H9 (cell line): ENCODE measurements at places on chromosomes 16 and 17. TPM values are rescaled to one million over a fixed set of nuclear protein-coding genes. Genes with fewer than 3 reads are reported as not detected.

- DNase-seq = no peak
Measured at GRCh38 chr17:57485916-57486881, 229.9 kb downstream of the MSI2 start.

GALR2 gene
- 0.79 and 0.81 TPM in 2 replicates for total RNA-seq

GRCh38 chr16:53605831-53606400, 97.7 kb downstream of the RPGRIP1L start:
- DNase-seq = no peak

CDC6 gene
- 131 and 141 TPM in 2 replicates for total RNA-seq

DNA sequence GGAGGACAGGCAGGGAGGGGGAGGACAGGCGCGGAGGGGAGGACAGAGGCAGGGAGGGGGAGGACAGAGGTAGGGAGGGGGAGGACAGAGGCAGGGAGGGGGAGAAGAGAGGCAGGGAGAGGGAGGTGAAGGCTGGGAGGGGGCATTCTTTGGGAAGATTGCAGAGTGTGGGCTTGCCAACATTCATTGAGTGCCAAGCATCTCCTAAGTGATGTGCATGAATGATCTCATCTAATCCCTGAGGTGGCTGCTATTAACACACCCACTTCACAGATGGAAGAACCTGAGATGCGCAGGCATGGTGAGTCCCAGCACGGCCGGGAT, 58.3 kb downstream of the NT5M start:
- no peak for DNase-seq

ASPSCR1 gene
- 50.9 and 53.1 TPM in 2 replicates for total RNA-seq

GRCh38 chr17:76716146-76716838, 5.5 kb upstream of the MXRA7 start:
- DNase-seq = no peak

- no peak for DNase-seq
Measured at GRCh38 chr17:77359236-77359635, 218.5 kb downstream of the SEC14L1 start.

DNA sequence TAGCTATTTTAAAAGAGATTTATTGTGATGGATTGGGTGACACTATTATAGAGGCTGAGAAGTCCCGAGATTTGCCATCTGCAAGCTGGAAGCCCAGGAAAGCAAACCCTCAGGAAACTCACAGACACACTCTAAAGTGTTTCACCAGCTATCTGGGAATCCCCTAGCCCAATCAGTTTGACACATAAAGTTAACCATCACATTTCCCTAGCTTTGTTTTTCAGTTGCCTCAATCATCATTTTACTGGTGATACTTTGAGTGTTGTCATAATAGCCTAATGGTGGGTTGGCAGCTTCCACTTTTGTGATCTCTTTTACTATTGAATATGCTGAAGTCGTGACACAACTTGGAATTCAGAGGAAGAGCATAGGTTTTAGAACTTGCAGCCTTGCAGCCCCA, 1.8 kb downstream of the SGF29 start:
- no peak for DNase-seq

GRCh38 chr17:57255776-57256681, at the start of gene MSI2:
MSI2 (plus strand) TSS chr17:57256523; CDS start chr17:57256743, 220 bp downstream.
- peak; percentile 87 for DNase-seq

DNA sequence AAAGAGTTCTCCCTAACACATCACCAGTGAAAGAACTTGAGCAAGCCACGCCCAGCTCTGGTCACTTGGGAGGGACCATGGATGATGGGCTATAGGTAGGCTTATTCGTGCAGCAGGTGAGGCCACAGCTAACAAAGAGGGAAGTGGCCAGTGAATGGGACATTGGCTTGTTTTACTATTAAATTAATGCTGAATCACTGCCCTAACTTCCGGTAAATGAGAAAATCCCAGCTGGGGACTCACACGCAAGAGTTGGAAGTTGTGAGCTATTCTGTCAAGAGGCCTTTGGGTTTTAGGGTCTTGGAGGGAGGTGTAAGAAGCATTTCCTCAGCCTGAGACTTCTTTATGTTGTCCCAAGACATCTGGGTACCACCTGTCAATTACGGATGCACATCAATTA, 315.3 kb downstream of the XYLT1 start:
- no peak for DNase-seq

- no peak for DNase-seq
Measured at GRCh38 chr17:63514974-63515373, 8.2 kb upstream of the KCNH6 start.

NXPH3 gene
- total RNA-seq = 1.3 and 1.7 TPM in 2 replicates

CORO6 gene
- total RNA-seq = 2.3 and 2.6 TPM in 2 replicates

DNA sequence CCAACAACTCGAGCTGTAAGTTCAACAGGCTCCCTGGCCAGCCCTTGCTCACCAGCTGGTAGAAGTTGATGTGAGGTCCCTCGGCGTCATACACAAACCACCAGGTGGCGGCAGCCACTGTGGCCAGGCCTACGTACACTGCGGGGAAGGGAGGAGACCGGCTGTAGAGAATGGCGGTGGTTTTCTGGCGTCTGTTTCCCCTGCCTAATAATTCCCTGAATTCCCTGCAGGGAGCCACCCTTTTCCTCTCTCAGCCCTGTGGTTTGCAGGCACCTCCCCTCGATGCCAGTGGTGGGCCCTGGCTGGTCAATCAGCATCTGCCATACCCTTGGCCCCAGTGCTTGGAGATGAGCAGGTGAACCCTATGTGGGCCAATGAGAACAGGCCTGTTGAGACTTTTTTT, 18.9 kb upstream of the P2RX1 start:
- peak; percentile 96 for DNase-seq

DNA sequence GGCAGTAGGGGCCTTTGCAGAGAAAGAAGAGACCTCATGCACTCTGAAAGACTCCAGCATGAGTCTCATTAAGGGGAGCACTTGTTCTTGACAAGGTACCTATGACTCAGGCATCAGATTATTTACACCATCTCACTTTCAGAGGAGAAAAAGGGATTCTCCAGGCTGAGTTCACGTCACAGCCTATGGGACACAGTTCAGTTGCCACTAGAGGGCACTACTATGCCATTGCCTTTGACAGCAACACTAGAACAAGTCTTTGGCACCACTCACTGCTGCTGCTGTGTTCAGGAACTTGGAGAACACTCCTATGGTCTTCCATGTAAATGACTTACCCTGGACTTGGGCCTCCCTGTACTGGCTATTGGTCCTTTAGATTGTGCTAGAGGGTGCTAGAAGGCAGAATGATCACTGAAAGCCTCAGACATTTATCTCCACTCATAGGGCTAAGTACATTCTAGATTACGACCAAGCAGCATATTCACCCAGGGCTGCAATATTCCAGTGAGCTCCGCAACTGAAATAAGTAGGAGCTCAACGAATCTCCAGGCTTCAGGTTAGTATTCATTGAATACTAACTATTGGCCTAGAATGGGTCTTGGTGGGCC, 225.1 kb upstream of the CA10 start:
- peak; percentile 89 for DNase-seq

DNA sequence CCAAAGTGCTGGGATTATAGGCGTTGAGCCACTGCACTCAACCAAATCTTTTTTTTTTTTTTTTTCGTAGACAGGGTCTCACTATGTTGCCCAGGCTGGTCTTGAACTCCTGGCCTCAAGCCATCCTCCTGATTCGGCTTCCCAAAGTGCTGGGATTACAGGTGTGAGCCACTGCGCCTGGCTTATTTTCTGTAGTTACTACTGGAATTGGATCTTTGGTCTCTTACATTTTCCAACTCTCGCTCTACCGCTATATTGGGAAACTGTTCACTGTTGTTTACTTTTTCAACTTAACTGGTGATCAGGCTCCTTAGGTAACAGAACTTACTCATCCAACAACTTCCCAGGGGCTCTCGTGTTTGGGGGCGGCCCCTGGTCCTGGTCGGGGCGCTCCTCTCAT, 14.1 kb downstream of the ZNF200 start:
- no peak for DNase-seq

- no peak for DNase-seq
Measured at GRCh38 chr16:887846-888245, 82.9 kb downstream of the LMF1 start.

MPHOSPH6 gene
- total RNA-seq = 38.3 and 39.0 TPM in 2 replicates
